ENCODE measurements at places on chromosomes 12 and 14.

- peak; percentile 31 for DNase-seq
Measured at GRCh38 chr14:59422069-59422881, 42.9 kb downstream of the GPR135 start.

- peak; percentile 58 for DNase-seq
Measured at GRCh38 chr12:47819138-47819895, 386 bp downstream of the HDAC7 start.

DNA sequence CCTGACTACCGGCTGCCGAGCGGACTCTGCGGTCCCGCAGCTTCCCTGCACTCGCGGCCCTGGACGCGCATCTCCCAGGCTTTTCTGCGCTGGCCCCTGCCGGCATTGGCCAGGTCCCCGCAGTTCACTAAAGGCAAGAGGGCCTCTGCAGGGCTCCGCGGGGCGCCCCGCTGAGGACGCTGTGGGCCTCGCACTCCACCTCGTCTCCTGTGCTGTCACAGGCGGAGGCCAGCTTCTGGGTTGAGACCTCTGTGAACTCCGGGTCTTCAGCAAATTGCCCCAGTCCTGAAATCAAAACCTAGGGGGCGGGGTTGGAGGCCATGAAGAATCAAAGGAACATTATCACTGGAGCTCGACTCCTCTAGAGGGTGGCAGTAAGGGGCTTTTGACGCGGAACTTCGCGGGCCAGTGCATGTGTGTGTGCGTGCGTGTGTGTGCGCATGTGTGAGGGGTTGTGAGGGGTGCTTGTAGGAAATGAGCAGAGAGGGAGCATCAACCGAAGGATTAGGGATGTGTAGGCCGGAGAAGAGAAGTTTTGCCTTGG is 68.5 kb upstream of the CAPRIN2 start:
- DNase-seq = no peak

- DNase-seq = no peak
Measured at GRCh38 chr14:52175982-52176502, 91.5 kb upstream of the PTGDR start.

- no peak for DNase-seq
Measured at GRCh38 chr12:82698708-82699564, 12.2 kb downstream of the TMTC2 start.

GRCh38 chr12:43797561-43798217 is 8.4 kb downstream of the TWF1 start:
- DNase-seq = no peak

DNA sequence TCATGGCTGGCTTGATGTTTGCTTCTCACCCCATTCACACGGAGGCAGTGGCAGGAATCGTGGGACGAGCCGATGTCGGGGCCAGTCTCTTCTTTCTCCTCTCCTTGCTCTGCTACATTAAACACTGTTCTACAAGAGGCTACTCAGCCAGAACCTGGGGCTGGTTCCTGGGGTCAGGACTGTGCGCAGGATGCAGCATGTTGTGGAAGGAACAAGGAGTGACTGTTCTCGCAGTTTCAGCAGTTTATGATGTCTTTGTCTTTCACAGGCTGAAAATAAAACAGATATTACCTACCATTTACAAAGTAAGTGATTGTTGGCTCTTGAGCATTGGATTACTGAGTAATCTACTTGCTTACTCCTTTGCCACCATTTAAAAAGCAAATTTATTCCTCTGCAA is 170.6 kb downstream of the TMTC2 start:
- no peak for DNase-seq

DNA sequence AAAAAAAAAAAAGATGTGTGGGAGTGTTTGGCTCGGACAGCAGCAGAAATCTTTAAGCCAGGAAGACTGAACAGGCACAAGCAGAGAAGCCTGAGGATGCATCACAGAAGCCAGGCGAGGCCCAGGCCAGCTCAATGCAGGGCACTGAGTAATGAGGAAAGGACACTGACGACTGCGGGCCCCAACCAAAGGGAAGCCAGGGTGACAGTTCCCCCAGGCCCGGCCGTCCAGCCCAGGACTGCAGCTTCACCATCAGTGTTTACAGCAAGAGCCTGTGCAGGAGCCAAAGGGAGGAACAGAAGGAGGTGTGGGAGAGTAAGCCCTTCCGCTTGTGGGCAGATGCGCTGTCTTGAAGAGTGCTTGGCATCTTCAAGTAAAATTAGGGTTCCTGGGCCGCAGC is 205.3 kb upstream of the SFSWAP start:
- DNase-seq = no peak

- no peak for DNase-seq
Measured at GRCh38 chr12:14284184-14284722, 81.2 kb upstream of the ATF7IP start.

GRCh38 chr14:53792909-53793308 is 163.7 kb downstream of the BMP4 start:
- no peak for DNase-seq

DNA sequence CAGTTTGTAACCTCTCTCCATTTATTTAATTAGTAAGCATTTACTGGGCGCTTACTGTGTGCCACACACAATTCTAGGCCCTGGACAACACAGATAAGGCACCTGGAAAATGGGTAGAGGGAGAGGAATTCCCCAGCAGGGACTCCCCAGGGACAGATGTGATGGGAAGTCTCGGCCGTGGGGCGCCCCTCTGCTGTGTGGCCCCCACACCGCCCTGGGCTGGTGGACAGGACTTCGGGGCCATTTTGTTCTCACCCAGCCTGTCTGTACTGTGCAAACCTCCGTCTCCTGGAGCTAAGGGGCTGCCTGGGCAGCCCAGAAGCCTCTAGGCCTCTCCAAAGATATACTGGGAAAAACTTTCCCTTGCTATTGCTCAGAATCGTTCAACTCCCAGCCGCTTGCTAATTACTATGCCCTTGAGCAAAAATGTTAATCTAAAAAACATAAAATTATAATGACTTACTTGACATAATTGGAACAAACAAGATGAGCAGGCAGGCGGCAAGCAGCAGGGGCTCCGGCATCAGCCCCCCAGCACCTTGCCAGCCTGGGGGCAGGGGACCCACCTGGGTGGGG is 64.4 kb upstream of the NCOR2 start:
- DNase-seq = no peak

DNA sequence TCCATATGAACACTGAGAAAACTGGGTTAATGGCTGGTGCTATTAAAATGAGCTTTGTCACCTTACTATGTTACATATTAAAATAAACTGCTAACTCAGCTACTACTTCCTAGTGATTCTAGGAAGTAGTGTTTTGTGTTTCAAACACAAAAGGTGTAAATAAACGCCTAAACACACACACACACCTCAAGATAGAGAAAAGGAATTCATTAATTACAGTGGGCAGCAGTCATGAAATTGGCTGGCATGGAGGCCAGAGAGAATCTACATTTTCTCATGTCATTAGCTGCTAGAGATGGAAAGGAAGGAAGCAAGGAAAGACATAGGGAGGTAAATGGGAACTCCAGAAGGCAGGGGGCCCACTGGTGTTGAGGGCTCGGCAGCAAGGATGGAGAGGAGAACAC is 787 bp upstream of the PRMT5 start:
- no peak for DNase-seq

DNA sequence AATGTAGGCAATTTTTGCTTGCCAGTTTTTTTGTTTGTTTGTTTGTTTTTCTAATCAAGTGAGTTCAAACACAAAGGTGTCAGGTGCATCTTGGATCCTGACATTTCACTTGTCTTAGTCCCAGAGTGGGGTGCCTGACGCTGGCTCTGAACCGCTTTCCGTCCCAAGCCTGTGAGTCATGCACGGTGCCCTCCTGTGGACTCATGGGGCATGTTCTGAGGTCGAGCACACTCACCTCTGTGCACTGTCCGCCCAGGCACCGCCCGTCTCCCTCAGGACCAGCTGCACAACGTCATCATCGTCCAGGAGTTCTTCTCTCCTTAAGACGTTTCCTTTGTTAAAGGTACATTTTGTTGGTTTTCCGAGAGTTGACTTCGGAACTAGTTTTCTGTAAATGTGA is 98.2 kb downstream of the GLT1D1 start:
- DNase-seq = no peak

DNA sequence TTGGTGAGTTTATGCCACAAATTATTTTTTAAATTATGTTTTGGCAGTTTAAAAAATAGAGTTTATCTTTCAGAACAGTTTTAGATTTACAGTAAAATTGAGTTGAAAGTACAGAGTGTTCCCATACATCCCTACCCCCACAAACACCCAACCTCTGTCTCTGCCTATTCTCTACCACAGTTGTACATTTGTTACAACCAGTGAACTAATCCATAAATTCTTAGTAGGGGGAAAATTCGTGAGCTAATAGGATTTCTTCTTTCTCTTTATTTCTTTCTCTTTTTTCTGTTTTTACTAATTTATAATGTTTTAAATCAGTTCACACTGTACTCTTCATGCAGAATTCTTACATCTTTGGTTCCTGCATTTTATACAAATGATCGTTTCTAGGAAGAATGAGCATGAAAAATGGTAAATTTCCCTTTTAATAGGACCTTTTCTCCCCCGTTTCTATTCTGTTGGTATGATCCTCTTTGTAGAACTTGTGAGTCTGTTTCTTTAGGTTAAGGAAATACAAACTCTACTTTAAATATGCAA is 56.7 kb downstream of the MIPOL1 start:
- no peak for DNase-seq

GRCh38 chr12:76312315-76312714 is 35.9 kb downstream of the BBS10 start:
- DNase-seq = peak; percentile 78

GRCh38 chr12:13199592-13199991 is 3.1 kb downstream of the EMP1 start:
- DNase-seq = no peak

GRCh38 chr12:95126736-95127135 is 53.3 kb upstream of the NR2C1 start:
- no peak for DNase-seq

GRCh38 chr12:30847259-30847658 is 79.3 kb upstream of the TSPAN11 start:
- peak; percentile 34 for DNase-seq

- no peak for DNase-seq
Measured at GRCh38 chr14:34170882-34171281, 220.0 kb upstream of the EGLN3 start.

- no peak for DNase-seq
Measured at GRCh38 chr12:48717252-48717695, 767 bp upstream of the CCNT1 start.

DNA sequence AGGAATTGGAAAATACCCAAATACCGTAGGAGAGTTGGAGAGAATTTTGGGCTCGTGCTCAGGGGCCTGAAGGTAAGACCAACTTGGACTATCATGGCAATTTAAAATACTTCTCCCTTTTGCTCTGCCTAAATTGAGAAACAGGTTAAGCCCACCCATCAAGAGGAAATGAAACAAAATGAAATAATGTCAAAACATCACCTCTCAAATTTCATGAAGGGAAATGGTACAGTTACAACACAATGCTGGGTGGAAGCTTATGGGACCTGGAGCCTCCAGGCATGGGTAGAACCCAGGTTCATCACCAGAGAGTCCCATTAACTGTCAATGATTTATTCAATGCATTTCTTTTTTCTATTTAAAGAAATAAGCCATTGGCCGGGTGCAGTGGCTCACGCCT is 33.7 kb downstream of the FOS start:
- no peak for DNase-seq

DNA sequence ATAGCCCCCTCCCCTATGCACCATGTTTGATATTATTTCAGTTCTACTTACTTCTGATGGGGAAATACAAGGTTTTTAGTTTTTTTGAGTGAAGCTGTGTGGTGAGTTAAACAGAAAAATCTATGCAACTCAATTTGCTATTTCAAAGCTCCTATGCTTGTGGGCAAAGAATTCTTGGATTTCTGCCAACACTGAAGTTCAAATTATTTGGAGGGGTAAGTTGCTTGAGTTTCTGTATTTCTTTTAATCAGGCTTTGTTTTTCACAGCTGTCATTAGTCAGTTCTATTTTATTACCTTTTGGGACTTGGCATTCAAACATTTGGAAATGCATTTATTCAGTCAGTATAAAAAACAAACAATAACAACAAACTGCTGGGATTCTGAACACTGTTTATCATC is 407.5 kb upstream of the MGAT4C start:
- no peak for DNase-seq

DNA sequence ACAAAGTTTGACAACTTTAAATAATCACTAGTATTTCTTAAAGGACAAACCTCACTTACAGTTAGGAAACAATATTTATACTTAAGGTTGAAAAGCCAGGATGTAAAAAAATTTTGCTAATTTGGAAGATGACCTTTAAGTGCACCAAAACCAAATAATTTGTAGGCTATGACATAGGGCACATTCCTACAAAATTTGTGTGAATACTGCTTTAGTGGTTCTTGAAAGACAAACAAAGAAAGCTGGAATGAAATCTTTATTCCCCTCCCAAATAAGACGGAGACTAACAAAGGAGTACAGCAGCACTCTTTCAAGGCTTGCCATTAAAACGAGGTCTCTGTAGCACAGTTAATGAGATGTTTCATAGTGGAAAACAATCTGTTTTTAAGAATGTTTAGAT is 45.6 kb downstream of the MSRB3 start:
- peak; percentile 55 for DNase-seq

GRCh38 chr12:132675757-132676432 is 11.2 kb downstream of the POLE start:
- no peak for DNase-seq

DNA sequence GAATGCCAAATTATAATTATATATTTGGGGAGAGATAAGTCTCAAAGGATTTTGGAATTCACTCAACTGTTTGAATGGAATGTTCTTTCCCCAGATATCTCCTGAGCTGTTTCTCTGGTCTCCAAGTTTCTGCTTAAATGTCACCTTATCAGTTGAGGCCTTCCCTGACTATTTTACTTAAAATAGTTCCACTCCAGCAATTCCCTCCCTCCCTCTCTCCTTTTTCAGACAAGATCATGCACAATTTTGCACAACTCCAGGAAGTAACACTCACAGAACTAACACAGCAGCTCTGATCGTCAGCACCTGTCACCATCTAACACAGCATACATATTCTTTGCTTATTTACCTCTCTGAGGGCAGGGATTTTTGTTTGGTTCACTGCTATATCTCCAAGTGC is 12.5 kb downstream of the BTG1 start:
- DNase-seq = no peak

- DNase-seq = no peak
Measured at GRCh38 chr12:128956755-128957154, 103.5 kb downstream of the GLT1D1 start.

All from HAP-1 (cell line).